ENCODE measurements at places on chromosomes 1 and 21. TPM values are rescaled to one million over a fixed set of nuclear protein-coding genes. Genes with fewer than 3 reads are reported as not detected.

The RCAN3 gene
- 50.8 TPM for total RNA-seq

The TNFRSF4 gene
- 3.0 TPM for total RNA-seq

The TSPAN1 gene
- 77.2 TPM for total RNA-seq

The RGS21 gene
- not detected for total RNA-seq

The PLD5 gene
- total RNA-seq, result 1.0 TPM

The LRRIQ3 gene
- total RNA-seq, result 0.68 TPM

The TDRD5 gene
- total RNA-seq, result 7.6 TPM

The YBX1 gene
- 406 TPM for total RNA-seq

The PTPRF gene
- 292 TPM for total RNA-seq
